ENCODE measurements at places on chromosomes 3 and 15. TPM values are rescaled to one million over a fixed set of nuclear protein-coding genes. Genes with fewer than 3 reads are reported as not detected.
A peak's percentile ranks its signal among the peaks of the same experiment; 100 is the strongest.

Gene CYP11A1
- total RNA-seq = 0.67 TPM

Gene PFN2
- total RNA-seq = 59.5 TPM

DNA sequence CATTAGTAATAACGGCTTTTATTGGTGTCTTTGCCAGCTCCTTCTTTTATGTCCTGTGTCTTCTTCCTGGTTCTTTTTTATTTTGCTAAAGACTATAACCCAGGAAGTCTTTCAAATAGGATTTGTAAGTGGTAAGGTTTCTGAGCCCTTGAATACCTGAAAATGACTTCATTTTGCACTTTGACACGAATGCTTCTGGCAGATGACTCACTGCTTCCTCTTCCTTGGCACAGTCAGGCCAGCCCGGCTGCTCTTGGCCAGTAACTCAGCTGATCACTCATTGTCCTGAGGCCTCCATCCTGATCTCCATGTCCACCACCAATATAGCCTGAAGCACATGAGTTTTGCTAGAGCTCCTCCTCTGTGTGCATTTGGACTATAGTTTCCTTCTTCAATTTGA, 48.7 kb upstream of the NR2E3 start:
- ATAC-seq = no peak

DNA sequence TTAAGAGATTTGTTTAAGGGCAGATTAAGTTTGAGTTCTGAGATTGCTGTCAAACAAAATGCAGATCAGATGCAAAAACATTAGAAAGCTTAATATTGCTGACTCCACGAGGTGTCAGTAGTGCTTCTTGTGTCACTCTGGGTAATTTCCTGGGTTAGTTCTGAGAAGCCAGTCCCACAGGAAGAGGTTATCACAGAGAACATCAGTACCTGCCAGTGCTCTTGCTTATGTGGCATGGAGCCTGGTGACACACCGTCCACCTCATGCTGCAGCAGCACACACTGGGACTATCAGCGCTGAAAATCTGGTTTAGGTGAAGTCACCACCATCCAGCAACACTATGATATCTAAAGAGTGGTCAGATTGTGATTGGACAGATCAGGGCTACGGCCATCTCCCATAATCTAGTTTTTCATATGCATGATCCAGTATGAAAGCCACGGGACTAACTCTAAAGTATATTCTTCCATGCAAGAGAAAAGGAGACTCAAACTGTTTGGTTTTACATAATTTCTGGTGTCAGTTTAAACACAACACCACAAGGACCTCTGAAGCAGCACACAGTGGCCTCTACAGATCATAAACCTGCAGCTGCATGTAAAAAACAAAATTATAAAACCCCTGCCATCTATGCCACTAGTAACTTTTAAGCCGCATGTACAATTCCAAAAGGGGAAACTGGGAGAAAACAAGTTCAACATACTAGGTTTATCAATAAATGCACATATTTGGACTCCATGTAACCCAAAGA, 36.1 kb upstream of the MYO5C start:
- ATAC-seq = no peak

GRCh38 chr3:46907960-46908293, 30.4 kb downstream of the PTH1R start:
- ATAC-seq = no peak

GRCh38 chr3:192915304-192915703, 2.4 kb downstream of the MB21D2 start:
- no peak for ATAC-seq

Gene TATDN2
- 10.0 TPM for total RNA-seq

- ATAC-seq = peak; percentile 72
These were observed 1.1 kb downstream of the ARMC8 start for GRCh38 chr3:138188013-138188730.

GRCh38 chr3:15319575-15319974, 12.8 kb downstream of the SH3BP5 start:
- peak; percentile 81 for ATAC-seq

- ATAC-seq = no peak
These were observed 1.1 kb upstream of the EBLN2 start for GRCh38 chr3:73060302-73060723.

GRCh38 chr15:46848704-46849103, 868.6 kb upstream of the SEMA6D start:
- no peak for ATAC-seq

Gene PDCD10
- total RNA-seq = 53.6 TPM

Gene MESP1
- total RNA-seq = 0.93 TPM

Gene NR1I2
- not detected for total RNA-seq

- no peak for ATAC-seq
These were observed 20.0 kb downstream of the TAFA4 start for GRCh38 chr3:68912376-68912775.

DNA sequence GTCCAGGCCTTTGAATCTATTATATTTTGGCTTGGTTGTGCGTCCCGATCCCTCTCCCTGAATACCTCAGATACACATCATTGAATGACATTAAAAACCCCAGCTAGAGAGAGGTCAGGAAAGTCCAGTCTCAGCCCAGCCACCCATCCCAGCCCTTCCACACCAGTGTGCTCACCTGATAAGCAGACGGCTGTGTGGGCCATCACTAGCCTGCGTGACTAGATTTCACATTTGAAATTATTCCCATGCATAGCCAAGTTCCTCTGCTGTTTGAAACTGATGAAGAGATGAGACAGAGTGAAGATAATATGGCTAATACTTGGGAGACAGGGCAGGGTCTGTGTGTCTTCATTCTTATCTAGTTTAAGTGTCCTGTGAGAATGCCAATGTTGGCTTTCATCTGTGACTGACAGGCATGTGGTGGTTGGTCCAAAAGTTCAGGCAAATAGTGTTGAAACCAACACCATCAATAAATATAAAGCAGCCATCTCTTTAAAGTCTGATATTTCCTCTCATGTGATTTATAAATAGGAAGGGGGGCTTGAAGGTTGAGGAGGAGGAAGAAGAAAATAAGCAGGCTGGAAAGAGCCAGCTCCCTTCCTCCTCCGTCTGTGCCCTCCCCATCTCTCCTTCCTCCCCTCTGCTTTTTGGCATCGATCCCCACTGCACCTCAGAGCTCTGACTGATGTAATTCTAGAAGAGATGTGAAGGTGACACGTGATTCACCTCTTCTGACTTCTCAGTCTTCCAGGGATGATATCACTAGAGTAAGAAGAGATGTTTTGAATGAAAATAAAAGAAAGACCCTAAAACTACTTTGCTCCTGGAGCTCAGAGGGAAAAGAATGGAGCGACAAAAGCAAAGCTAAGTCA, 5.1 kb downstream of the FAM43A start:
- no peak for ATAC-seq

GRCh38 chr3:183396662-183397391, 31.6 kb downstream of the MCF2L2 start:
- no peak for ATAC-seq

DNA sequence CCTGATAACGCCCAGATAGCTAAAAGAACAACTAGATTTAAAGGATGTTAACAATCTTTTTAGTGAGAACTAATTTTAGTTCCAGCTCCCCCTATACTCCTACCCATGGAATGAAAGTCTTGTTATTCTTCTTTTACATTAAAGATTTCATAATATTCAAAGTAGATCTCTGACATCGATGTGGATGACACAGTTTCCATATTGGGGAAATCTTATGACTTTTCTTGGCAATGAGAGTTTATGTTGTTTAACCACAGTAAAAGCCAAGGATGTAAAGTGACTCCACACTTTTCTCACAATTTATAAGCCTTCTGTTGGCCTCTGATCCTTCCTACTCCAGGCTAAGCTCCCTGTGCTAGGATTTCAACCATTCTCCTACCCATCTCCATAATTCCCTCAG, 332.6 kb upstream of the KCNMB2 start:
- no peak for ATAC-seq

Gene CYP8B1
- total RNA-seq = not detected

Gene GABRB3
- 4.3 TPM for total RNA-seq

DNA sequence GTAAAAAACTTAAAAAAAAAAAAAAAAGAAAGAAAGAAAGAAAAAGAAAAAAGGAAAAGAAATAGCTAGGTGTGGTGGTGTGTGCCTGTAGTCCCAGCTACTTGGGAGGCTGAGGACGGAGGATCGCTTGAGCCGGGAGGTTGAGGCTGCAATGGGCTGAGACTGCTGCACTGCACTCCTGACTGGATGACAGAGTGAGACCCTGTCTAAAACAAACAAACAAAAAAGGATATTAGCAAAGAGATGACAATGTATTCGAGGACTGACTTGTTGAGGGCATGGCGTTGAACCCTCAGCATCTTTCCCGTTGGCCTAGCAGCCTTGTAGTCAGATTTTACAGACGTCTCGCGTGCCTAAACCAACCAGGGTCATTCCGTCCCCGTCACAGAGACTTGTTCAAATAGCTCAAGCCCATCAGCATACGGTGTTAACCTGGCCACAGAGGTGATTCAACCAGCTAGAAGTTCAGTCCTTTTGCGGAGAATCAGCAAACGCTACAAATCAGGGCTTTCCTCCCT, 528 bp upstream of the NIT2 start:
- no peak for ATAC-seq

- no peak for ATAC-seq
These were observed 95.2 kb upstream of the C3orf80 start for GRCh38 chr3:160130071-160130470.

DNA sequence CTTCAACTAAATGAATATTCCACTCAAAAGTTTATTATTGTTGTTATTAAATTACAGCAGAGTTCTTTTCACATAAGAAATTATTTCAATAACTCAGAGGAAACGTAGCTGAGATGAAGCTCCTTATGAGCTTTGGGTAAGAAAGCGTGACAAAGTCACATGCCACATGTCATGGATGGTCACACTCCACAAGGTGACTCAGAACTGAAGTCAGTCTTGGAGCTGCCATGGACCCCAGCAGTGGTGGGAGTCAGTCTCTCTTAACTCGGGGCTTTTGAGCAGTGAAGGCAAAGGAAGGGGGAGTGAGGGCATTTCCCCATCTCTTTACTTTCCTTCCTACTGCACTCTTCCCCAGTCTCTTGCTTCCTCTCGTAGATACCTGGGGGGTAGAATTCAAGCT, 87.5 kb upstream of the FAM3D start:
- ATAC-seq = no peak

All from gastroesophageal sphincter (tissue), 4 donors.